ENCODE measurements at places on chromosomes 7 and 10.

DNA sequence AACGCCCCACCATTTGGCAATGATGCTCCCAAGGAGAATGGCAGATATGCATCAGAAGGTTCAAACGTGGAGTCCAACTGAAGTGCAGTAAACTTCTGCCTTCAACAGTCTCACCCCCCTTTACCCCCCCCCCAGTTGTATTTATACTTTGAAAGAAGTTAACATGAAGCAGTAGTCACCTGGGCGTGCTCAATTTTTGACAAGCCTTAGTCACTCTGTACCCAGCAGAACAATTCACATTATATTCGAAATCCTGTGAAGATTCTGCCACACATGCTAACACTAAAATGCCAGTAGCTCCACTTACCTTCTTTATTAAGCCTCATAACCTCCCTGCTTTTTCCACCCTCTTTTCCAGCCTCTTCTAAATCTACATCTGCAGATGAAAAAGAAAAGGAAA lies 894 bp downstream of the ATXN7L1 start:
- DNase-seq: no peak

GRCh38 chr10:93622942-93623341 lies 10.6 kb downstream of the PDE6C start:
- no peak for DNase-seq

GRCh38 chr7:143381427-143382125 lies 431 bp downstream of the ZYX start:
- no peak for DNase-seq

- DNase-seq: no peak
Measured at GRCh38 chr7:31432836-31433340, 81.0 kb upstream of the ITPRID1 start.

DNA sequence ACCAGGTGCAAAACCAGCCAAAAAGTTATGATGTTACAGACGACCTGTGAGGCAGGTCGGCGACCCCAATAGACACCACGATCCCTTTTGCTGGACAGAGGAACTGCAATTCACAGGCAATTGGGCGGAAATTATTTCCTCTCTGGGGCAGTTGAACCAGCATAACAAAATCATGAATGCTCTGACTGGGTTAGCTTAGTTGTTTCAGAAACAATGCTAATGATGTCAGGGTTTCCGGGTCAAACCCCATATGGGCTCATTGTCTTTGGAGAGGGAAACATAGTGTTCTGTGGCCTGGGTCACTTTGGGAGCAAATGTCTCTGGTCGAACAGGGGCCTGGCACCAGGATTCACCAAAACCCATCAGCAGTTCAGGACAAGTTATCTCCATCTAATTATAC lies 669.1 kb upstream of the NRP1 start:
- no peak for DNase-seq

DNA sequence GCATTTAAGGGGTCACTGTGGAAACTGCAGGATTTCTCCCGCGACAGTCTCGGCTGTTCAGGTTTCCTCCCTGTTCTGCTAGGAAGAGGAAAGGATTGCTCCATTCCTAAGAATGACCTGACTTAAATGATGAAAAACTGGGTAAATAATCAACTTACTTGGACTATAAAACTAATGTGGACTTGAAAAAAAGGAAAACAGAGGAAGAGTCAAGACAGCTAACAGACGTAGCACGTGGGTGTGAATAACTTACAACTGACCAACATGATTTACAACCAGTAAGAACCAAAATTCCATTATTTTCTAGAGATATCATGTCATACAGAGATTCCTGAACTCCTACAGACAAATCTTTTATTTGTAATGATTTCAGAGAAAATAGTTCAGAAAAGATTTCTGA lies 93.8 kb downstream of the ADAM12 start:
- no peak for DNase-seq

GRCh38 chr10:13354783-13355182 lies 6.7 kb upstream of the SEPHS1 start:
- no peak for DNase-seq

DNA sequence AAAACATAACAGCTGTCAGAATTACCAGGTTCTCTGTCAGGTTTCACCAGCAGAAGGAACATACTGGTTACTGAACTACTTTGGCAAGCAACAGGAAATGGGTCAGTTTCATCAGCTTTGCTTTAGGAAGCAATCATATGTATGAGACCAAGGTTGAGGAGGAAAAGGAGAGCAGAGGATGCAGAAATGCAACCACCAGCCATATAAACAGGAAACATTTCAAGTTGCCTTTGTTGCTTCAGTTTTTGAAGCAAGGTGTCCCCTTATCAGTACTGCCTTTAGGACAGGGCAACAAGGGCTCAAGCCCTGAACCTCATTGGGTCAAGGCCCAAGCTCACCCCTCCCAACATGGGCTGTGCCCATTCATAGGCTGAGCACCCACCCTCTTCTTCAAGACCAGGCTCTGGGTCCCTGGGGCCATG lies 10.2 kb downstream of the HIPK2 start:
- DNase-seq: peak; percentile 48

- DNase-seq: no peak
Measured at GRCh38 chr7:137221467-137221866, 122.1 kb downstream of the PTN start.

DNA sequence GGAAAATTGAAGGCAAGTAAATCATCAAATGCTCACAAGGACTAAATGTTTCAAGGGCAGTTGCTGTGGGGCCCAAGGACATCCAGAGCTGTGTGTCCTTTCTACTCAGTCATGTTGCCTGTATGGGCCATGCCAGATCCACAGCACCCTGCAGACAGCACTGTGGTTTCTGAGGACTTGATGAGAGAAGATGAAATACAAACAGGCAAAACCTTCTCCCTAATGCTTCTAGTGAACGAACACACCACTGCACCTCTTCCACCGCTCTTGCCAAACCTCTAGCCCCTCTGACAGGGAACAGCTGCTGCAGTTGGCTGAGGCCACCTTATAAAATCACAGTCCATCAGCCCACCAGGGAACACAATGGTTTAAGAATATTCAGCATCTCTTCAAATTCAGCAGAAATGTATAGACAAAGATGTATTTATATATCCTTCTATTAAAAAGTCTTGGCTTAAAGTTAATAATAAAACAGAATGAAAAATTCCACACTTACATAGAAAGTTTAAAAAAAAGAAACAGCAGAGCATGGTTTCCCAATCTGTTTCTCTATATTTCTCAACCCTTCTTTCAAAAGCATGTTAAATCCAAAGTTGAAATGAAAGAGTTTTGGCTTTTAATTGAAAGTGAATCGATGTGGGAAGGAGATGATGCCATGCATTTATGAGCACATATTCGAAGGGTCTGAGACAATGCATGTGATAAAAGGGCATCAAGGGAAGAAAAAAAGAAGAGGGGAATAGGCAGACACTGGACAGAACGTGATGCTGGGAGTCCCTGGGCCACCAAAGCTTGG lies 14.0 kb downstream of the CYP3A7 start:
- no peak for DNase-seq

DNA sequence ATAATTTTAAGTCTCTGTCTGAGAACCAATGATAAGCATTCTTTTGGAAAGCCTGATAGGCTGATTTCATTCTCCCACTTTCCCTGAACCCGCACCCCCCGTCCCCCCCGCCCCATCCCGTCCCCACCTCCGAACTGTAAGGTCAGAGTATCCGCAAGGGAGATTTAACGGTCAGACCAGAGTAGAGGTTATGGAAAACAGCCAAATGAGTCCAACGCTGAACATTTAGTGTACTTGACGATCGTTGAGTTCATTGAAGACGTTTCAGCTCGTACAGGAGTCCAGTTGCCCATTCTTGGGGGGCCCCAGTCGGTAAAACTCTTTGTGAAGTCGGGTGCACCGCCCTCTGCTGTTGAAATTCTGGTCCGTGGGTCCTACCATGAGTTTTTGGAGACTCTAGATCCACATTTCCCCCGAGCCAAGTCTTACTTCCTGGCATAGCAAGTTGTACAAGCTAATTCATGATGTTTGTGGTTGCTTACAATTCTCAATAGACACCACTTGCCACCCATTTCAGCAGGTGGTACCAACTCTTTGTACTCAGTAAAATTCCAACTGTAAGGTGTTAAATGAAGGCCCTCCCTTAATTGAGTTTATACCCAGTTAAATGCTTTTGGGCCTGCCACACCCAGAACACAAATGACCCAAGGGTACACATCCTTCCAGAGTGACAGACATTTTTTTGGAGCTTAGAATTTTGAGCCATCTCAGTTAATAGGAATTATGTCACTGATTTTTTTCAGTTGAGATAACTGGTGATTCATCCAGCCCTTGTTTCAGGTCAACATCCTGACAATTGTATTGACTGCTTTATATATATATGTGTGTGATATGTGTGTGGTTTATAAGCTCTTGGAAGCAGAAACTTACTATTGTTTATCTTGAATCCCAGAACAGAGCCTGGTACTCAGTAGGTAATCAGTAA lies 1.2 kb downstream of the MARCHF5 start:
- peak; percentile 66 for DNase-seq

- DNase-seq: no peak
Measured at GRCh38 chr7:90879924-90880323, 283.8 kb downstream of the CDK14 start.

- peak; percentile 63 for DNase-seq
Measured at GRCh38 chr7:69597278-69598076, 798 bp upstream of the AUTS2 start.

GRCh38 chr7:135463908-135464307 lies 46.0 kb downstream of the CNOT4 start:
- DNase-seq: peak; percentile 38

DNA sequence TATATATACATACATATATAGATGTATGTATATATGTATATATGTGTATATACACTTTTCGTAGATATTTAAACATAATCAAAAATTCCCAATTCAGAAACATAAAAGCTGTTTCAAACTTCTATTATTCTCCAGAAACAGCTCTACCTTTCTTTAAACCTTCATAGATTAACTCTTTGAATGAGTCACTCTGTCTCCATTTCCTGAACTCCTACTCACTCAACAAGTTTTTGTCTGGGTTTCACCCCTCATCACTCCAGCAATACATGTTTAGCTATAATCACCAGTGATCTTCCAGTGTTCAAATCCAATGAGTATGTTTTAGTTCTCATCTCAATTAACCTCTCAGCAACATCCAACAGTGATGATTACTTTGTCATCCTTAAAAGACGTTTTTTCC lies 9.6 kb downstream of the DGKB start:
- DNase-seq: no peak

- DNase-seq: no peak
Measured at GRCh38 chr10:123999261-123999660, 94.1 kb downstream of the CHST15 start.

GRCh38 chr10:88670497-88670896 lies 6.3 kb downstream of the LIPF start:
- no peak for DNase-seq

DNA sequence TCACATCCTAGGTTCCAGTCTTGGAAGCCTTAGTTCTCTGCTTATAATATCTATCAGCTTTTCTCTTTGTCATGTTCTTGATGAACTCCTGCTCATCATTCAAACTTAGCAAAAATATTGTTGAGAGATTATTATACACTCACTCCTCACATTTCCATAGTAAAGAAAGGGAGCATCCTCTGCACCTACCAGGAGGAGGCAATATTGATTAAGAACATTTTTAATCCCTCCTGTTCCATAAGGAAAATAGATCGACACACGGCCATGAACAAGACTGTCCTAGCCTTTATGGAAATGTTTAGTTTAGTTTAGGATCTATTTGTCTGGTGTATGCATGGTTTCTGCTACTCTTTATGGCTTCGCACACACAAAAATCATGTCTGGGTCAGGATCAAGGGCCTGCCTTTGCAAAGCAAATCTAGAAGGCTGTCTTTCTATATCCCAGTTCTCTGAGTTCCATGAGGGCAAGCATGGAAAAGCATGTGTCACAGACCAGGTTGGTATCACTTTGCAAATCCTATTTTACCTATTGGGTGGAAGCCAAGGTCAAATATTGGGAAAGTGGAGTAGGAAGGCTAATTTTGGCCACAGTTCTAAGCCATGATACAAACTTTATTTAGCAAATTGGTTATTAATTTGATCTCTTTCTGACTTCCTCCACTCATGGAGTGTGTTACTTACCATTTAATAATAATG lies 164.4 kb downstream of the MDFIC start:
- DNase-seq: no peak

- peak; percentile 86 for DNase-seq
Measured at GRCh38 chr7:115910541-115911164, 119.9 kb downstream of the TFEC start.

DNA sequence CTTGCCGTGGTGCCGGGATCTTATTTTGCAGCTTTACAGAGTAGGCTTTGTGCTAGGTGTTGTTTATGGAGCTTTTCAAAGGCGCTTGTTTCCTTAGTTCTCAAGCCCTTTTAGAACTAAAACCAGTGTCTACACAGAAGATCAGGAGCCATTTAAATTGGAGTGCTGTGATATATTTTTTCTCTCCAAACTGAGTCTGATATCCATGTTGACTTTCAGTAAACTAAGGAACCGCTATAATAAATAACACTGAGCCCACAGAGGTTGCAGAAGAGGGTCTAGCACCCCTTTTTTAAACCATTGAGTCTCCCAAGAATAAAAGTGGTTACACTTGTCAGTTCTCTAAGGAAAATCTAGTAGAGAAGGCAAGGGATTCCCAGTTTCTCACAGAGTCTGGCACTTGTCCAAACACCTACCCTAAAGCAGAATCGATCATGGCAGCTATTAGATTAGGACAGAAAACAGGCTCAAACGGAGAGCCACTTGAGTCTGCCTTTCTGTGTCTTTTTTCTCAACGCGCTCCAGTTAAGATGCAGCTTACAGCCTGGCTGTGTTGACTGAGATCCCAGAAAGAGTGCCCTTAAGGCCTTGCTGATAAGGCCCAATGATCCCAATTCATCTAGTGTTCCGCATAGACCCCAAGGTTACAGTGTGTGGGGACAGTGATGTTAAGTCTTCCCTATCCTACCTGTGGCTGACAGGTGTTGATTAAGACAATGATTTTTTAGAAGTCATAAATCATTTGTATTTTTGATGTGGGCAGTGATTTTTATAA lies 804 bp downstream of the TMEM106B start:
- DNase-seq: peak; percentile 32

- DNase-seq: no peak
Measured at GRCh38 chr10:54485971-54486370, 315.1 kb downstream of the PCDH15 start.

All from KBM-7 (cell line).